ENCODE measurements at places on chromosomes 5 and 9.

GRCh38 chr5:151181818-151182523, 24.4 kb upstream of the ANXA6 start:
- no peak for DNase-seq

DNA sequence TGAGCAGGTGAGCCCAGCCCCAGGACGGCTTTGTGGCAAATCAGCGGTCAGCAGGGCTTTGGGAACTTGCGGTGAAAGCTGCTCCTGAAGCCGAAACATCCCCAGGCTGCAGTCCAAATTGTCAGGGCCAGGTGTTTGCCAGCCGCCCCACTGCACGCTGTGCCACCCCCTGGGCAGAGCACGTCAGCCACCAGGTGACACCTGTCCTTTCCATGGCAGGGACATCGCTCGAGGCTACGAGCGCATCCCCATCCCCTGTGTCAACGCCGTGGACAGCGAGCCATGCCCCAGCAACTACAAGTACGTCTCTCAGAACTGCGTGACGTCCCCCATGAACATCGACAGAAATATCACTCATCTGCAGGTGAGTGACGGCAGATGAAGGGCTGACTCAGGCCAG, 64.4 kb upstream of the CACNA1B start:
- no peak for DNase-seq

DNA sequence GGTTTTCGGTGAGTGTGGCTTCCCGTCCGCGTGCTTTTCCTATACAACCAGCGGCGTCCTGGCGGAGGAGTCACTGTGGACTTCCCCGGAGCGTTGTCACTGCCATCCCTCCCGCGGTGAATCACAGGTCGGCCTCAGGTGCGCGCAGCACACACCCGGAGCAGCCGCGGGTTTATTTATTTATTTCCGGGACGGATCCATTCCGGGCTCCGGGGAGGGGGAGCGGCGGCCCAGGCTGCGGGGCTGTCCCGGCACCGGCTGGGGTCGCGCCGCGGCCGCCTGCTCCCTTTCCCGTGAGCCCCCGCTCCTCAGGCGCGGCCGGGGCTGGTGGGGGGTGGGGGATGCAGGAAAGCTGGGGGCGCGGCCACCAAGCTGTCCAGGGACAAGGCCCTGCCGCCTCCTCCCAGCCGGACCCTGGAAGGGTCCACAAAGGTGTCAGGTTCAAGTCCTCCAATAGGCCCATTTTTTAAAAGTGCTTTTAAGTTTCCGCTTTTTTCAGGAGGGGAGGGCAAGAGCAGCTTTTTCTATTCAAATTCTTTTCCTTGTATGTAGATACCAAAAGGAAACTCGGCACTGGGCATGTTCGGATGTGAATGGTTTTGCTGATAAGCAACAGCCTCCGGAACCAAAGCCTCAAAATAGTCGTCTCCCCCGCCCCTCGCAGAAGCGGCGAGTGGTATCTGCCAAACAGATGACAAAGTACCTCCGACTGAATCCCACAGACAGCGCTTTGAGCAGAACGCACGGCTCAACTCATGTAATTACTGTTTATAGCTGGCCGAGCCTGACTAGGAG, 192.5 kb downstream of the CD180 start:
- no peak for DNase-seq

- no peak for DNase-seq
Measured at GRCh38 chr9:2257248-2257929, 242.2 kb downstream of the SMARCA2 start.

DNA sequence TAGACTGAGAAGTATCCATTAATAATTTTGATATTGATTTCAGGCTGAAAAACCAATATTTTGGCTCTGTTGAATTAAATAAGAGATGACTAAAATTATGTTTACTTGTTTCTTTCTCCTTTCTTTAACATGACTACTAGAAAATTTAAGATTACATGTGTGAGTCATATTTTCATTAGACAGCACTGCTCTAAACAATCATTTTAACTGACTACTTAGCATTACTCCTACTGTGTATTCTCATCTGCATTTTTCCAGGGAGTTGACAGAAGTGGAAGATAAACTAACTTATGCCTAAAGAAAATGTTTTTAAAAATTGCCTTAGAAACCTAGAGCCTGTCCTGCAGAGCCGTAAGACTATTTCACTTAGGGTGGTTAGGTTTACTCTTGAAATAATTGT, 29.1 kb downstream of the TNC start:
- no peak for DNase-seq
